ENCODE measurements at places on chromosomes 7 and 10. TPM values are rescaled to one million over a fixed set of nuclear protein-coding genes. Genes with fewer than 3 reads are reported as not detected.

Gene GRID2IP
- 2.1 TPM for total RNA-seq

Gene FUOM
- total RNA-seq = 6.5 TPM

Gene RADIL
- 6.2 TPM for total RNA-seq

Gene CACNB2
- total RNA-seq = 35.3 TPM

Gene CCL26
- total RNA-seq = not detected

Gene CUBN
- total RNA-seq = 3.5 TPM

Gene UFSP1
- 3.7 TPM for total RNA-seq

Gene FXYD4
- not detected for total RNA-seq

Gene FAM20C
- 30.7 TPM for total RNA-seq

Gene UMAD1
- 13.4 TPM for total RNA-seq

Gene LIPN
- not detected for total RNA-seq

Gene NUTM2E
- 0.46 TPM for total RNA-seq

Gene ADAMTS14
- 0.23 TPM for total RNA-seq

Gene CALHM3
- not detected for total RNA-seq

Gene SPOCK2
- total RNA-seq = 207 TPM

Gene CYP51A1
- total RNA-seq = 345 TPM

Gene DYDC2
- 9.9 TPM for total RNA-seq

Gene GIMAP1
- 1.4 TPM for total RNA-seq

Gene SAP25
- not detected for total RNA-seq

Gene TDRD1
- total RNA-seq = 1.4 TPM

Gene MEST
- total RNA-seq = 197 TPM

Gene ACTL6B
- 90.4 TPM for total RNA-seq

Gene ZNF239
- total RNA-seq = 17.3 TPM

Gene CDNF
- 1.6 TPM for total RNA-seq

Gene MARVELD1
- total RNA-seq = 4.4 TPM

Gene RHOBTB1
- 24.7 TPM for total RNA-seq

Gene HOXA9
- total RNA-seq = not detected

Gene STEAP1B
- 1.8 TPM for total RNA-seq

Gene PTPN20
- 34.8 TPM for total RNA-seq

Gene NCAPG2
- 15.9 TPM for total RNA-seq

Gene OPN4
- not detected for total RNA-seq

Gene KLLN
- total RNA-seq = 1.4 TPM

Gene FAM131B
- 78.4 TPM for total RNA-seq

Gene GPER1
- total RNA-seq = 3.0 TPM

Gene POM121C
- 17.3 TPM for total RNA-seq

Gene TAS2R4
- 4.4 TPM for total RNA-seq

Gene AKR1C4
- total RNA-seq = not detected

Gene NKX6-2
- 5.8 TPM for total RNA-seq

Gene SPDYE5
- total RNA-seq = not detected

Gene C10orf67
- 1.2 TPM for total RNA-seq

Gene KMT2C
- 63.7 TPM for total RNA-seq

Gene NRG3
- total RNA-seq = 26.3 TPM

Gene GSTO2
- 6.7 TPM for total RNA-seq

Gene CTTNBP2
- 25.4 TPM for total RNA-seq

Gene KNDC1
- total RNA-seq = 18.5 TPM

Gene INSIG1
- 75.0 TPM for total RNA-seq

Gene PALS2
- 150 TPM for total RNA-seq

Gene MNX1
- total RNA-seq = not detected

Gene TRIM73
- 4.4 TPM for total RNA-seq

Gene OR2A5
- not detected for total RNA-seq

Gene UBTD1
- 6.0 TPM for total RNA-seq

Gene ASB4
- 0.69 TPM for total RNA-seq

Gene CFAP69
- 9.2 TPM for total RNA-seq

Gene FBXL13
- total RNA-seq = 18.5 TPM

Gene SGPL1
- total RNA-seq = 43.1 TPM

Gene GNG11
- 6.5 TPM for total RNA-seq

Measured in diencephalon (tissue), 1 donor.